Activated CD8-positive, alpha-beta memory T cell treated with anti-CD3 and anti-CD28 coated beads, Interleukin-2, amount 10 ng/mL, durations not matched to agents 7 days and 5 days (primary cell): ENCODE measurements at places on chromosomes 2 and 18. TPM values are rescaled to one million over a fixed set of nuclear protein-coding genes. Genes with fewer than 3 reads are reported as not detected.

UGT1A8 gene
- not detected for total RNA-seq

DNA sequence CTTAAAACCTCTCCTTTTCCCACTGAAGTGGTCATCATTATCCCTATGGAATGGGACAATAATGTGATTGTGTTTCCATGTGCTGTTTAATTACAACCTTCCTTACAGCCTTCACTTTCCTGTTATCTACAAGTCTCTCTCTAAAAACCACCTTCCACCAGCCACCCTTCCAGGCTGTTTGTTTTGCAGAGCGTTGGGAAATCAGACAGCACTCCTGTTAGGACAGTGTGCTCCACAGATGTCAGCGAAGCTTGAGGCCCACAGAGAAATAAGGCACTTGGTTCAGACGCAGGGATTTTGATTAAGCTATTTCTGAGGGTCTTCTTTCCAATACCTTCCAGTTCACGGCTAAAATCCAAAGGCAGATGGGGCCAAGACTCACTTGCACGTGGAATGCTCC is 32.3 kb upstream of the ASPRV1 start:
- DNase-seq = no peak

GRCh38 chr2:198045227-198045626 is 240.8 kb downstream of the PLCL1 start:
- no peak for DNase-seq

- no peak for DNase-seq
Measured at GRCh38 chr2:119202610-119203310, 20.9 kb upstream of the STEAP3 start.

GRCh38 chr18:49112031-49112430 is 161.3 kb upstream of the SMAD7 start:
- no peak for DNase-seq

- DNase-seq = no peak
Measured at GRCh38 chr18:60024345-60024744, 124.5 kb downstream of the PMAIP1 start.

GRCh38 chr2:58484221-58484620 is 243.1 kb upstream of the FANCL start:
- no peak for DNase-seq

DNA sequence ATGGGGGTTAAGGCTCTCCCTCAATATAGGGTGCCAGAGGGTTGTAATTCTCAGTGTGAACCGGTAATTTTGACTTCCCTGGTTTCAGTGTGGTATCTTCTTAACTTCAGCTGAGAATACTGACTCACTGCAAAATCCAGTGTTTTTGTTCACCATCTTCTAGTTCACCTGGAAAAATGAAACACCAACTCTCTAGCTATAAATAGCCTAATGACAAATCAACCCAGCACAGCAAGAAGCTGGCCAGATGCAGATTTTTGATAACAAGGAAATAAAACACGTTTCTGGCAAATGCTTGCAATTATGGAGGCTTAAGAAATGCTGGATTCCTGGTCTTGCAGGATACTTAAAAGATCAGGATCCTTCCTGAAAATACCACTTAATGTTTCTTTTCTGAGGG is 192.3 kb downstream of the CLIP4 start:
- DNase-seq = no peak

LYPD1 gene
- not detected for total RNA-seq

DNA sequence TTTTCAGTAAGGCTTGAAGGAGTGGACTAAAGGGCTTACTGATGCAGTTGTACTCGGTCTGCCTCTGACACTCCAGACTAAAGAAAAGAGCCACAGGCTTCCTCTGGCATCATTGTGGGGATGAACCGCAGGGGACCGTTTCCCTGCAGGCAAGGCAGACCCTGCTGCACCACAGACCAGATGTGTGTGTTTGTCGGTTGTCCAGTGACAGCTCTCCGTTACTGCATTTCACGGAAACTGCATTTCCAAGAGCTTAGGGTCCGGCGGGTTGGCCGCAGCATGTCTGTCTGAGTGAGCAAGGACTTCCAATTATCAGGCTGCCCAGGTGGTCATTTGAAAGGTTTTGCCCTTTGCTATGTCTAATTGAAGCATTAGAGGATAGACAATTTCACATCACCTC is 98.1 kb downstream of the FAM210A start:
- no peak for DNase-seq

DUSP19 gene
- total RNA-seq = 1.8 TPM

DNA sequence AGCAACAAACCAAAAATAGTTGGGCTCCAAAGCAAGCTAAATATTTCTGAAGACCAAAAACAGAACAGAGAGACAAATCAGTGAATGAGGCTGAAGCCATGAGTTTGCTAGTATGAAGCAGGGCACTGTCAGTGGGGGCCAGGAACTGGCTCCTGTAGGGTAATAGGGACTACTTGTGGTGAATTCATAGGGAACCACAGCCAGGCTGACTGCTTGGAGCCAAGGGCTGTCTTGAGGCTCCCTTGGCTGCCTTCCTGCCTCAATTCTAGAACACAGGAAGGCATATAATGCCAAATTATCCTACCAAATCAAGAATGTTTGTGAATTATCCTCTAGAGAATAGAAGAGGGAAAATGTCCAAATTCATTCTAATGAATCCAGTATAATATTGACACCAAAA is 406.0 kb downstream of the CCDC85A start:
- no peak for DNase-seq

GRCh38 chr2:43174368-43174916 is 52.0 kb downstream of the ZFP36L2 start:
- DNase-seq = peak; percentile 85

GRCh38 chr2:85787282-85787980 is 33.6 kb downstream of the ATOH8 start:
- no peak for DNase-seq

TP53I3 gene
- total RNA-seq = 3.6 TPM

DNA sequence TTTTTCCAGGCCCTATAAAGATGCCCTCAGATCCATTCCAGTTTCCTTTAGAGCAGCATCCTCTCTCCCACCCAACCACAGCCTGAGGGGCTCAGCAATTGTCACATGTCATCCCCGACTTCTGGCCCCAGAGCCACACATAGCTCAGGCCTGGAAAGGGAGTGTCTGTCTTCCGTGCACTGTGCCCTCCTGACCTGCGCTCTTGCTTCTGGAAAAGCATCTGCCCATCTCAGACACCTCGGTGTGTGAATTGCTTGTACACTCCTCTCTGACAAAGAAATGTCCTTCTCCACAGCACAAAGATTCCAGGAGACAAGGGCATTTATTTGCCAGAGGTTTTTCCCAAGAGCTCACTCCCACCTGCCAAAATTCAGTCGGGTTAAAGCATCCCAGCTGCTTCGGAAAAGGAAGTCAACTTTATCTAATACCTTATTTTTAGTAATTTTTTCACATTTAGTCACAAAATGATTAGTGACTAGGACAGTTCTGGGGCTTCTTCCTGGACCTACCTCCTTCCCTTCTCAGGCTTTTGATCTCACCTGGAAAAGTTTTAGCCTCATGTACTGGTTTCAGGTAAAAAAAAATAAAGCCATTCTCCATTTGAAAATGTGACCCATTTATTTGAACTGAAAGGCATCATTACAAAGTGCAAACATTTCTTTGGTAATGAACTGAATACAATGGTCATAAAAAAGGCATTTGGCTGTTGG is 112.9 kb downstream of the PXDN start:
- DNase-seq = no peak

GRCh38 chr2:19786408-19787058 is 115.2 kb downstream of the TTC32 start:
- no peak for DNase-seq

APCDD1 gene
- not detected for total RNA-seq

CENPA gene
- total RNA-seq = 51.6 TPM

ANKRD36 gene
- 85.4 TPM for total RNA-seq

MTHFD2 gene
- 293 TPM for total RNA-seq

- no peak for DNase-seq
Measured at GRCh38 chr2:222604749-222605515, 51.0 kb downstream of the FARSB start.

- DNase-seq = no peak
Measured at GRCh38 chr2:42040643-42041278, 7.1 kb upstream of the PKDCC start.

DNA sequence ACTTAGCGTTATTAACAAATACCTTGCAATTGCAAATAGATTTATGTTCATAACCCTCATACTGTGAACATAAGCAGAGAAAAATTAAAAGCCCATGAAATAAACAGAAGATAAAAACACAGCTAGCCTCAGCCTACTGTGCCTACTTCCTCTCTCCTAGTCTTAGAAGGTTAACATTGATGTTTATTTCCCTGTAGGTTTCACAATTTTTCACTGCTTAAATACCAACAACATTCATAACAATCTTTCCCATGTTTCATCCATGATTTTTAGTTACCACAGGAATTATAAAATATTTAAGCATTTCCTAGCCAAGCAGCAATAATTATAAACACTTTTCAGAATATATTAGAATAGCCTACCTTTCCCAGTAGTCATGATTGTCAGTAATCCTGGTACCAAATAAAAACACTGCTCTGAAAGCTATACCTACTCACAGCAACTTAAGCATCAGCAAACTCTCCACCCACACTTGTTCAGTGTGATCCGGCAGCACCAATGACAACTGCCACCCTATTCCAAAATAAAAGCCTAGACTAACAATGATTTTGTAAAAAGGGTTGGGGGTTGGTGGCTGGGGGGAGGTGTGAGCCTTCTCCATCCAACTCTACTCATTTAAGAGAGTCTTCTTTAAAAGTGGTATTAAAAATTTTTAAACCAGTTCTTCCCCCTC is 40.6 kb upstream of the RNU4ATAC start:
- no peak for DNase-seq

ITGB6 gene
- total RNA-seq = not detected

DNA sequence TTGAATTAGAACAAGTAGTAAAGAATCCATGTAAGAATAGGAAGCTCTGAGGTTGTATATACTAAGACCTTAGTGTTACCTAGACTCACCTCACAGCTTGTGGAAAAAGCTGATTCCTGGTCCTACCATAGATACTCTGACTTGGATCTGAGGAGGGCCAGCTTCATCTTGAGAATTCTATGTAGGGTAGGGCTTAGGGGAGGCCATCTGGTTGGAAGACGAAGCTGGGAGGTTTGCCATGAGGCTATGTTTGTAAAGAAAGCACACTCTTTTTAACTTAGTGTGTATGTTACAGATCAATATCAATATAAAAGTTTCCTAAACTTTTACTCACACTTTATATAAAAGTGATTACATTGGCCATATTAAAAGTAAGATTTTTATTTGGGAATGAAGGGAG is 77.1 kb upstream of the GALNT5 start:
- DNase-seq = no peak

GRCh38 chr2:237189799-237190198 is 104.1 kb downstream of the COPS8 start:
- DNase-seq = no peak

GRCh38 chr2:28623582-28624405 is 127.8 kb upstream of the PPP1CB start:
- DNase-seq = no peak

DNA sequence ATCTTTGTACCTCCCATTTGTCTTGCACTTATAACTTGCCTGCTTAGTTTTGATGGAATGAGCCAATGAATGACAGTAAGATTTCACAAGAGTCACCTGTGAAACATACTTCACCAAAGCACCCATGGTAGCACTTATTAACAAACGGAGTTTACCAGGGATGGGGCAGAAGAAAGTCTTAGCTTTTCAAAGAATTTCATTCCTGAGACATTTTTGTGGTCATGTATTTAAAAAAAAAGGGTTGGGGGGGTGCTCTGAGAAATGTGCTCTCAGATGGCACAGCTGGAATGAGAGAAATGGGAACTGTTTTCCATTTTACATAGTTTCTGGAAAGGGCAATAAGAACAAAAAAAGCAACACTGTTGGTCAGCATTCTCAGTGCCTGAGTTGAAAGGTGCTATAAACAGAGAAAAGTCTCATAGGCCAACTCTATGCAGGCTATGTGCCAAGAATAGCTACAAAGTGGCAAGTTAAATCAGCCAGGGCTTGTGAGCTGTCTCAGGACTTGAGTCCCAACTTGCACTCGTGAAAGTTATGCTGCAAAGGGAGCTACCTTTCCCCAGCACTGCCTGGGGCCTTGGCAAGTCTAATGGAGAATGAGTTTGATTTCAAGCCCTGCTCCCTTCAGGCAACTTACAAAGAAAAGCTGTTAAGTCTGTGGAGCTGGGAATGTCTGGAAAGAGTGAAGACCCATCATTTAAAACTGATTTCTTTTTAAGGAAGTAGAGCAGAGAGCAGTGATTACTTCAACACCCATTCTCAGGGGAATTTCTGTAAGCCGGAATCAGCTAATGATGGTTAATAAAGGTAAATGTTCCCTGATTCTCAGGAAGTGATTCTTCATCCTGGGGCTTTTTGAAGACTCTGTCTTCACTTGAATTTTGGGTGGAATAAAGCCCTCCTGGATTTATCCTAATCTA is 170.6 kb downstream of the SLC8A1 start:
- no peak for DNase-seq

SCYGR1 gene
- not detected for total RNA-seq

CXCR1 gene
- 0.54 TPM for total RNA-seq

DNA sequence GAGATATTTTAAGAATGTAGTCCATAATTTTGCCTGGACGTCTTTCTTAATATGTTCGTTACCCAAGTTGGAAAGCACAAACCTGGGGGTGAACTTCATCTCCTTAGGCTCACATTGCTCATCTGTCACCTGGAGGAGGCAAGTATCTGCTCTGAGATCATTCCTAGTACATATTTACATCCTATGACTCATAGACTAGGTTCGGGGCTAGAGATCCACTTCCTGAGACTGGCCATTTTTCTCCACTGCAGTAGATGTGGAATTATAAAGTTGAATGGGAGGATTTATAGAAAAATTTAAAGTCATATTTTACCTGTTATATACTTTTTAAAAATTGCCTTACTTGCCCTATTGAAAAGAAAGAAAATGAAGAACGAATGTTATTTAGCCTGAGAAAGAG is 77.5 kb upstream of the PROKR1 start:
- DNase-seq = no peak

DNA sequence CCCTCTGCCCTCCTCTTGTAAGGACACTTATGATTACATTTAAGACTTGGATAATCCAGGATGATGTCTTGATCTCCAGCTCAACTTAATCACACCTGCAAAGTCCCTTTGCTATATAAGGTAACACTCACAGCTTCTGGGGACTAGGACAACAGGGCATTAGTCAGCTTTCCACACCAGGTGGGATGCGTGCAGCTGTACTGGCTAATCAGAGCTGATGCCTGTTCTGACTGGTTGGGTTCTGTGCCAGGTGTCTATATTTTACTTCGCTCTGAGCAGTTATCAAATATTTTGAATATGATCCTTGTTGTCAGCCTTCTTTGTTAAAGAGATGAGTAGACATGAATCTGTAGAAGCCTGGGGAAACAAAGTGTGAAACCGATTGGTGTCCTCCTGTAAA is 115.5 kb upstream of the ATP8B1 start:
- DNase-seq = no peak

DNA sequence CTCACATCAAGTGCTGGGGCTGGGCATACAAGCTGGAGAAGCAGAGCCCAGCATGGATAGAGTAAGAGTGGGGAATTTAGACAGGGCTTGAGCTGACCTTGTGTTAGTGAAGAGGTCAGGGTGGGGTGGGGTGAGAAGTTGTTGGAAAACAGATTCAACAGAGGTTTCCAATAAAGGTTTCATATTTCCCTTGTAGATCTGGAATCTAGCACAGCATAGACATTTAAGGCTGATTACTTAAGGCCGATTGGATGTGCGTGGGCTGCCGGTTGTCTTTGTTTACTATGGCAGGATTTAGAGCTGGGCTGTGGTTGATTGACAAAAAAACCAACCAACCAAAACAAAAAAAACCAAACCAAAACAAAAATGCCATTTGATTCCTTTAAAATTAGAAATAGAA is 114.9 kb upstream of the SEC11C start:
- DNase-seq = no peak

CSRNP3 gene
- not detected for total RNA-seq

GRCh38 chr2:56286936-56287335 is 103.1 kb downstream of the CCDC85A start:
- no peak for DNase-seq

GRCh38 chr2:218856167-218856895 is 3.3 kb upstream of the WNT6 start:
- no peak for DNase-seq

SERPINB4 gene
- not detected for total RNA-seq
